Fibroblast of skin of right biceps (primary cell): ENCODE measurements at places on chromosomes 2 and 18.
A peak's percentile ranks its signal among the peaks of the same experiment; 100 is the strongest.

DNA sequence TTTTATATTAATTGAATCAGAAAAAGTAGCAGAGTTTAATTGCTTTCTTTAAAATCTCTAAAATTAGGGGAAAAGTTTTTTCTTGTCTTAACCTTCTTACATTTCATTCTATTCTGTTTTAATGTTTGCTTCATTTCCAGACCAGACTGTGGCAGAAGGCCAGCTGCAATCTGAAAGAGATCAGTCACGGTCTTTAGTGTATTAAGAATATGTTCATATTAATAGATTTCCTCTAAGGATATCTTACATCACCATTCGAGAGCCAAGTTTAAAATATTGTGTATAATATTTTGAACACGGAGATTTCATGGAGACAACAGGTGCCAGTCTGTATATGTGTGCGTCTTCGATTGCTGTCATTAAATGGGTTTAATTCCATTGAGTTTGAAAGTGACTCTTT is 230.9 kb upstream of the ZSWIM2 start:
- no peak for DNase-seq

DNA sequence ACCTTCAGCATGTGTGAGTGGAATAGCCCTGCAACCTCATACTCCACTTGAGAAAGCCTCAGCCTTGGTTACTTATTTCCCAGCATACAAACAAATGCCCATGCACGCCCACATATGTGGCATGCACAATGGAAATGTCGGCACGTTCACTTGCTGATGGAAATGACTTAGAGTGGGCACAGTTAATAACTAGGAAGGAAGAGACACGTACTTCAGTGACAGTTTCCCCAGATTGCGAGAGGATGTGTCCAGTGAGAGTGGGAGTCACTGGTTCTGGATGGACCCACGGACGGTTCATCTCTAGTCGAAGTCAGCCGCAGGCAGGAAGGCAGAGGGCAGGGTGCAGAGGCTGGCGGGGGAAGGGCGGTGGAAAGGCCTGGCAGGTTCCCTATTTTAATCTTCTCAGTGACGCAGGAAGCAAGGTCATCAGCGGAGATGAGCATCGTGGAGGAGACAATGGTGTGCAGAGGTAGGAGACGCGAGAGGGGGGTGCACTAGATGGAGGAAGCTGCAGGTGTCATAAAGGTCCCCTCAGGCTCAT is 350.7 kb upstream of the MYT1L start:
- DNase-seq = no peak

DNA sequence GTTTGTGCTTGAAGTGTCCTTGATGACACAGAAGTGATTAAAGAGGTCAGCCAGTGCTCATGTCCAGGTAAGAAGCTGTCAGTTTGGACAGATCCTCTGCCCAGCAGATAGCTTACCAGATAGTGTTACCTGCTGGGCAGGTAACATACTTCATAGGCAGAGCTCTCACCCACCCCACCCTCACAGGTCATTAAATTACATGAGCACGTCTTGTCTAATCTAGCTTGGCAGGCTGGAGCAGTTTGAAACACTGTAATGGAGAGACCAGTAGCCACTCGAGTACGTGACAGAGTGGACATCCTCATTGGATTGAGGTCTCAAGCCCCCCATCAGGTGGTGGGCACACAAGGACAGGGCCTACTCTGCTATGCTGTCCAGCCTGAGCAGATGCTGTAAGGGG is 27.1 kb downstream of the TTC32 start:
- no peak for DNase-seq

GRCh38 chr18:74252039-74252395 is 39.7 kb downstream of the CYB5A start:
- DNase-seq = peak; percentile 56

DNA sequence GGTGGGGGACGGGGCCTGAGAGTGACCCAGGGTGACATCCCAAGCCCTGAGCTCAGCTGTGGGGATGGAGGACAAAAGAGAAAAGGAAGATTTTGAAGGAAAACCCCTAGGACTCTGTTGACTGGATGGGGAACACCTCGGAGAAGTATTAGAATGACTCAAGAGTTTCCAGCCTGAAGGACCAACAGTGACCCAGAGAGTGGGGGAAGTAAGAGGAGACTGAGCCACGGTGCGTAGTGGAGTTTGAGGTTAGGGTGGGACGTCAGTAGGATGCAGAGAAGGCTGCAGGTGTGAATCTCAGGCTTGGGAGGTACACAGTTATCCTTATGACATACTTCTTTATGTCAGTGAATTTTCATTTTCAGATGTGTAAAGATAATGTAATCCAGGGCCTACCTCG is 119.5 kb downstream of the NCK2 start:
- no peak for DNase-seq

GRCh38 chr2:43737855-43738254 is 36.0 kb upstream of the DYNC2LI1 start:
- peak; percentile 30 for DNase-seq

DNA sequence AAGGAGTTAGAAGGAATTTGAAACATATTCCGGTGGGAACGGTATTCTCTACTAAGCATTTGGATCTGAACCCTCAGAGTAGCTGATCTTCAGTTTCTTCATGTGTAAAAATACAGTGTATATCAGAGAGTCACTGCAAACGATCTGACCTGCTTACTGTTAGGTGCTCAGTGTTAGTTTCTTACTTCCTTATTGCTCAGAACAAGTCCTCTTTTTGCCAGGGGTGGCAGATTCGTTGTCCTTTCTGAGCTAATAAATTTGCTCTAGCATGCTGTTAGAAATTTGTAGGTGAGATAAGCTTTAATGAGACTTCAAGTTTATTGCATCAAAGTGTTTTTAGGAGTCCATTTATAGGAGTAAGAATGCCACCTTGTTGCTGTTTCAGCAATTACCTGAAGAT is 15.8 kb downstream of the PLEKHA3 start:
- DNase-seq = no peak

DNA sequence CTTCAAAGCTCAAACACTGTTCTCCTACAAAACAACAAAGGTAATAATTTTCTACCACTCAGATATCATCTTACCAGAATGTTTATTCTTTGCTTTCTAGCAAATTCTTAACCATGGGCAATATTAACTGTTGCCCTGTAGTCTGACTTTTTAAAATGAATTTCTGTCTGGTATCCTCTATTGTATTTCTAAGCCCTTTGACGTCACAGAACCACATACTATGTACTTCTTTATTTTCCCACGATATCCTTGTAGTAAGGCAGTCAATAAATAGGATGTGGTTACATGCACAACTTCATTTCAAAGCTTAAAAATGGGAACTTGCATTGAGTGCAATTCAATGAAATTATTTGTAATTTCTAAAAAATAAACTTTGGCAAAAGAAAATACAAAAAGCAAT is 58.7 kb downstream of the THADA start:
- peak; percentile 7 for DNase-seq

- no peak for DNase-seq
Measured at GRCh38 chr2:26679867-26680266, 12.7 kb upstream of the KCNK3 start.

GRCh38 chr2:202841090-202841867 is 30.3 kb downstream of the ICA1L start:
- DNase-seq = no peak

DNA sequence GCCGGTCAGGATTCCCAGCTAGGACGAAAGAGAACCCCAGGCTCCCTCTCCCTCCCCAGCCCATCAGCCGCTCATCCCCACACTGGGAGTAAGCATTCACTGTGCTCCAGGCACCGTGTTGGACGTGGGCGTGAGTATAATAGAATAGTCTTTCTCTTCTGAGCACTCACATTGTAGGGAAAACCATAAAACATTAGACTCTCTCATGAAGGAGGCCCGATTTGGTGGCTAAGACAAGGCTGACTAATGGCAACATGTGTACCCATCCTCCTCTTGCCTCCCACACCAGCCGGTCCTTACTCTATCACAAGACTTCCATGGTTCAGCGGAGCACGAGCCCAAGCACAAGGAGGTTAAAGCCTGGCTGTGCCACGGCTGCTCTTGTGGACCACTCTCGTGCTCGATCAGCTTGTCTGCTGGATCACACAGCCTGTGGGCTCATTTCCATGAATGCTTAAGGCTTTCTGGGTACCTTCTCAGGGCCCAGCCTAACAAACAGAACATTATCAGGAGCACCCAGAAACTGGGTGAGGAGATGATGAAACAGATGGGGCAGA is 540.9 kb upstream of the RAB6C start:
- no peak for DNase-seq

- DNase-seq = no peak
Measured at GRCh38 chr2:98448441-98449145, 3.9 kb downstream of the INPP4A start.

GRCh38 chr2:235255693-235256092 is 238.2 kb upstream of the AGAP1 start:
- peak; percentile 33 for DNase-seq

GRCh38 chr2:187956906-187957534 is 334.7 kb upstream of the GULP1 start:
- DNase-seq = no peak

GRCh38 chr18:54284981-54285785 is 15.9 kb downstream of the POLI start:
- DNase-seq = peak; percentile 63

GRCh38 chr18:79405019-79405780 is 9.5 kb downstream of the NFATC1 start:
- DNase-seq = no peak

DNA sequence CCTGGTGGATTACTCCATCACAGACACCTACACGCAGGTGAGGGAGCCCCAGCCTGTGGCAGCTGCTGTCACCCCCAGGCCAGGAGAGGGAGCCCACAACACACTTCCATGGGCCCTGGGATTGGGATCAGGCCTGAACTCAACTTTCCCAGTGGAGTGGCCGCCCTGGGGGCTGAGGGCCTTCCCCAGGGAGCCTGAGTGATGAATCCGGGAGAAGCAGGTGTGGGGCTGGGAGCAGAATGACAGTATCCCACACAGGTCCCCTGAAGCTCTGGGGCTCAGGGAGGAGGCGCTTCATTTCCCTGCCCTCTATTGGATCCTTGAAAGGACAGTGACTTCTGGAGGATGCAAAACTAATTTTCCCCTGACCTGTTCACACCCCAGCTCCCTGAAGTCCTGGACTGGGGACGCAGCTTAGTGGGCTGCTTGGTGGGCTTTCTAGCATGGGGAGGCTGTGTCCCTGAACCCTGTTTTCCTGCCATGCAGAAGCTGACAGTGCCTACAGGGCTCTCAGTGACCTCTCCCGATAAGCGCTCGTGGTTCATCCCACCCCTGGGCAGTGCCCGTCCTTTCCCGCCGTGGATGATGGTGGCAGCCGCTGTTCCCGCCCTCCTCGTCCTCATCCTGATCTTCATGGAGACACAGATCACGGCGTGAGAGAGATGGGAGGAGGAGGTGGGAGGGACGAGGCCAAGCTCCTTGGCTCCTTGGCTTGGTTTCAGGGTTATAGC is 11.0 kb downstream of the SLC4A3 start:
- no peak for DNase-seq

GRCh38 chr2:111091811-111092211 is 28.9 kb upstream of the BCL2L11 start:
- no peak for DNase-seq

DNA sequence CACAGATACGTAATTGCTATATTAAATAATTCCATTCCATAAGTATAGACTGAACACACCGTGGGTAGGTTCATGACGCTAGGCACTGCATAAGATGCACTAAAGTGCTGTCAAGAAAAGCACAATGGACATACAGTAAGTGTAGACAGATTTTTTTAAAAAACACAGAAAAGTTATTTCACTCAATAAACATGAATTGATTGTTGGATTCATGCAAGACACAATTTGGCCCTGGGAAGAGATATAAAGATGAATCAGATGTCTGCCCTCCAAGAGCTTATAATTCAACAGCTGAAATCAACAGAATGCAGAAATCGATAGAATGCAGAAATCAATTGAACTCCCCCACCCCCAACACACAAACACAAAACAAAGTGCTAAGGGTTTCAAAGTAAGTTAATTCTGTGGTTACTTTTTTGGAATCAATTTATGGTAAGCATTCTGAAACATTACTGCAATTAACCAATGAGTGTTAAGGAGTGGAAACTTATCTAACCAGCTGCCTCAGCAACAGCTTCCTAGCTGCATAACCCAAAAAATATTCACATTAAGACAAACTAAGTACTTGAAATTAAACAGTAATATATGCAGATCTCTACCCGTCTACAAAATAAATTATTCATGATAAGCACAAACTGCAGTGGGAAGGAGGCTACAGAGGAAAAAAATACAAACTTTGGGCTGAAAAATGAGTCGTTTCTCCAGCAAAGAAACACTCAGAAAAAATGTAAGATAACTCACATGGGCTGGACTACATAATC is 1.6 kb downstream of the NBAS start:
- no peak for DNase-seq

- no peak for DNase-seq
Measured at GRCh38 chr2:77864426-77864825, 342.2 kb upstream of the LRRTM4 start.

DNA sequence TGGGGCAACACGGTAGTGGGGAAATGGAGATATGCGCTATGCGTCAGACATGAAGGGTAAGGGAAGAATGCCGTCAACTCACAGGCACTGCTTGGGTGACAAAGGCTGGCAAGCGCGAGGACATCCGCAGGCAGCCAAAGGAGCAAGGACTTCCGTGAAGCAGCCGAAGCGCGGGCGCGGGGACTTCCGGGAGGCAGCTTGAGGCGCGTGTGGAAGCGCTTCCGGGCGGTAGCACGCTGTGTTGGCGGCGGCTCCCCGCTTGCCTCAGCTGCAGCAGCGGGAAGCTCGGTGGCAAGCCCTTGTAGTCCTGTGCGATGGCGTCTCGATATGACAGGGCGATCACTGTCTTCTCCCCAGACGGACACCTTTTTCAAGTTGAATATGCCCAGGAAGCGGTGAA is at the start of gene PSMA8:
Gene PSMA8, plus strand, starts transcription at position 218 of the 400 bp plus-strand sequence. Its CDS starts 97 bp downstream, at position 315.
- DNase-seq = no peak

GRCh38 chr2:112045446-112046014 is 9.5 kb upstream of the TMEM87B start:
- DNase-seq = no peak
